Neuronal stem cell (in vitro differentiated cells): ENCODE measurements at places on chromosomes 12 and 14.
A peak's percentile ranks its signal among the peaks of the same experiment; 100 is the strongest.

DNA sequence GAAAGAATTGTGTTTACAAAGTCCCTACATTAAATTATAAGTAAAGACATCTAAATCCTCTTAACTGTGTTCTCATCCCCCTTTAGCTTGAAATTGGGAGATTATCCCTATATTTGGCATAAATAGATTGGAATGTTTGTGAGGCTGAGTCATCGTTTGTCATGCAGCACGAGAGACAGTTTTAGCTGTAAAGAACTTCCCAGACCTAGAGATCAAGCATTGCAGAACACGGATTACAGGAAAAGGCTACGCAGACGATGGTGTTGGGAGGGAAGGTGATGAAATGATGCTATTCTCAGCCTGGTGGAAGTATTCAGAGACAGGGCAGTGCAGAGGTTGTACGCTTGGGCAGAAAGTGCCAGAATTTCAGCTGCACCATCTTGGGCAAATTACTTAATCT is 93.8 kb downstream of the PTPRB start:
- no peak for DNase-seq

GRCh38 chr14:104925855-104926609 is 1.4 kb downstream of the PLD4 start:
- DNase-seq: no peak

DNA sequence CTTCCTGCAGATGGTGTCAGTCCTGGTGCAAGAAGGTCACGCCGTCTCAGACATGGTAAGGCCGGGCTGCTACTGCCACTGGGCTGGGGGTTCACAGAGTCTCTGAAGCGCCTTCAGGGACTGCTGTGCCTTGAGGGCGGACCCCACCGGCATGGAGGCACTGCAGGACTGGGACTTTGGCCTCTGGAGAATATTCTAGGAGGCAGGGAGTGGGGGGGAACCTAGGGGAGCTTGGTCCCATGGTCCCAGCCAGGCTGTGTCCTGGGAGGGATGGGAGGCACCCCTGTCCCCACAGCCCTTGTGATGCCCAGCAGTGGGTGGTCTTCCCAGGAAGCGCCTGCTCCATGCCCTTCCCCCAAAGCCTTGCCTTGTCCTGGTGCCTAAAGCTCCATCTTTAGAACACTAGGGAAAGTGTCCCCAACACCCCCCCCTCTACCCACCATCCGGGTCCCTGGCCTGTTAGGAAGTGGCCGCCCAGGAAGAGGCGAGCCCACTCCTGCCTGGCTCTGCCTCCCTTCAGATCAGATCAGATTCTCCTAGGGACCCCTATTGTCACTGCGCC is 1.5 kb downstream of the AMN start:
- no peak for DNase-seq

DNA sequence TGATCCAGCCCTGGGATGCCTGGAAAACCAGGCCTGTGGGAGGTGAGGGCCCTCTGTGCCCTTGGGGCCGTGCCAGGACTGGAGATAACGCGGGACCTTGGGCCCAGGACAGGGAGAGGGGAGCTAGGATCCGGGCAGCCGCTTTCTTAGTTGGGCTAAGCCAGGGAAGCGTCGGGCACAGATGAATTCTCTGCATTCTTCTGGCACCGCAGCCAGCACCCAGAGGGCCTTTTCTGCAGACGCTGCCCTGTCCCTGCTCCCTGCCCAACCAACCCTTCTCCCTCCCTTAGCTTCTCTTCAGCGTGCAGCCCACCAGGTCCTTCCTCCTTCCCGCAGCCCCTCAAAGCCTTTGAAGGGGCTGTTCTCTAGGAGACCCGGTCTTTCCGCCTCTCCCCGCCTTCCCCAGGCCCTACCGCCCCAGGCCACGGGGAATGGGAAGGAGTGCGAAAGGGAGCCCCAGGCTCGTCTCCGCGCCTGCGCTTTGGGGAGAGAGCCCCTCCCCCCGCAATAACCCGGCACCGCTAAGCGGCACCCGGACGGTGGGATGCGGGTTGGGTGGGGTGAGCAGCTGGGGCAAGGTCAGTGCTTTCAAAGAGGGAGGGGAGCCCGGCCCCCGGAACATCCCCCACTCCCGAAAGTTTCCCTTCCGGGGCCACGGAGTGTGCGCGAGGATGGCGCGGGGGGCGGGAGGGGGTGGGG is 663 bp downstream of the NCKAP5L start:
- peak; percentile 66 for DNase-seq

DNA sequence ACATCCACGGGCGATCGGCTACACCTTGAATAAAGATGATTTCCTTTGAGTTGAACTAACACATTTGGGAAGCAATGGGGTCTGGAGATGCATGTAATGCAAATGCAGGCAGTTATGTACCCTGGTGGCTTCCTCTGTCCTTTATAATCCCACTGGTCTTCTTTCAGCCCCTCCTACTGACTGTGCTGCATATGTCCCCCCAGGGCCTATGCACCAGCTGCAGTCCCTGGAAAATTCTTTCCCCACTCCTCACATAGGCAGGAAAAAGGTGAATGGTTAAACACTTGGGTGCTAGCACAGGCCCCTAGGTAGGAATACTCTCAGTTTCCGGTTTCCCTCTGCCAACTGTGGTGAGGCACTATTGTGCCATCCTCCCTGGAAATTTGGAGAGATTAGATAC is 294.8 kb upstream of the SOX5 start:
- no peak for DNase-seq

GRCh38 chr14:72682188-72682587 is 211.7 kb downstream of the DPF3 start:
- no peak for DNase-seq

DNA sequence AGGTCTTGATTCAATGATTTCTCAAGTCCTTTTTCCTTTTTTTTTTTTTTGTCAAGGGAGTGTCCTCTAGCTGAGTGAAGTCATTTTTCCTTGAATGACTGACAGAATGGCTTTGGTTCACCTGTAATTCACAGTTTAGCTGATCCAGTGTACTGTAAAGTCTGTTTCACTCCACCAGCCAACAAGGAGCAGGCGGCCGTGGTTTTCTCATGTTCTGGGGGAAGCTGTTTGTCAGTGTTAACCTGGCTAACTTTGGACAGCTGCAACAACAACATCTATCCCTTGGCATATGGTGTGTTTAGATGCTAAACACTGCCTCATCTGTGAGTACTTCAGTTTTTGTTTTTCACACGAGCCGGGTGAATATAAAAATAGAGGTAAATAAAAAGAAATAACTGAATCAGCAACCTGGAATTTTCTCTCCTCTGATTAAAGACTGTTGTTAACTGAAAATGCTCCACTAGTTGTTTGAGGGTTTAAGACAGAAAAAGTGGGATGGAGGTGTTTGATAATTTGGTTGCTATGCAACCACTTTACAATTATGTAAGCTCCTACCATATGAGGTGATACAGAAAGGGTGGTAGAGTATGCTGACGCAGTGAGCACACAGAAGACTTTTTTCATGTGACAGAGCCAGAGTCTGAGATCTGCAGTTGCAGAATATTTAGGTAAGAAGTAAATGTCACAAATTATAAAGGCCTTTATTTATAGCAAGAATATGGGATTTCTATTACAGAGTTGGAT is 50.3 kb upstream of the SLC2A13 start:
- DNase-seq: no peak

DNA sequence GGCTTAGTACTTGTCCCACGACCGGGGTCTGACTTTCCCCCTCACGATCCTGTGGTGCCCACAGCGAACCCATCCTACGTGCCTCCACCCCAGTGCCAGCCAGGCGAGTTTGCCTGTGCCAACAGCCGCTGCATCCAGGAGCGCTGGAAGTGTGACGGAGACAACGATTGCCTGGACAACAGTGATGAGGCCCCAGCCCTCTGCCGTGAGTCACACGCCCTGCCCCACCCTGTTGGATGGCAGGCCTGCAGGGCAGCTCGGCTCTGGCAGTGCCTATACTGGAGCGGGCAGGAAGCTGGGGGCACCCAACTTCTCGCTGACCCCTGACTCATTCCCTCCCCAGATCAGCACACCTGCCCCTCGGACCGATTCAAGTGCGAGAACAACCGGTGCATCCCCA is 18.3 kb upstream of the LRP1-AS start:
- no peak for DNase-seq

GRCh38 chr12:79455286-79455685 is 235.5 kb downstream of the PAWR start:
- no peak for DNase-seq

- no peak for DNase-seq
Measured at GRCh38 chr12:111937429-111937828, 75.5 kb downstream of the TMEM116 start.

GRCh38 chr12:109433618-109434017 is 43.5 kb downstream of the KCTD10 start:
- no peak for DNase-seq

- no peak for DNase-seq
Measured at GRCh38 chr14:50399251-50400032, 2.8 kb upstream of the CDKL1 start.

DNA sequence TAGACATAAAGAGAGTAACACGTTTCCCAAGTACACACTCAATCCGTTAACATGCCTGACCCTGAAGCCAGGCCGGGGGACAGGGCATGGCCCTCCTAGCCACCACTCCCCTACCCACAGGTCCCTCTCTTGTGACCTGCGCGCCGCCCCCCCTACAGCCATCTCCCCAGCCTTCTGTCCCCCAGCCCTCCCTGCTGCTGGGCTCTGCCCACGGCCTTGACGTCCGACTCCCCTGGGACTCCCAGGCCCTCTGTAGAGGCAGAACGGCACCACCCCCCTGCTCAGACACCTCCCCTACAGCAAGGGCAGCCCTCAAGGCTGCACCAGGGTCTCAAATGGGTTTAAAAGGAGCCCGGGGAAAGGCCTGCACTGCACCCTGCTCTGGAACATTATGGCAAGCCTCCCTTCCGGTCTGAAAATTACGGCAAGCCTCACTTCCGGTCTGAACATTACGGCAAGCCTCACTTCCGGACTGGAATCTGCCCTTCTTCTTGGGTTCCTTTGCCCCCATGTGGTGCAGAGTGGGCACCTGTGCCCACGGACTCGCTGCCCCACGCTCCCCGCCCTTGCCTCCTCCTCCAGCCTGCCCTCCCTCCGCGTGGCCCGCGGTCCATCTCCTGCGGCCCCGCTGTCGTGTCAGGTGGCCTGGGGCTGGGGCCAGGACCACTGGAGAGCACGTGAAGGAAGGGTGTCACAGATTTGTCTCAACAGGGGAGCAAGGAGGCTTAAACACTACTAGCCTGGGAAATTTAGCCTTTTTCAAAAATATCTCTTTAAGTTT is 77.6 kb downstream of the MOK start:
- no peak for DNase-seq

GRCh38 chr12:9328065-9328464 is 119.9 kb upstream of the PZP start:
- DNase-seq: no peak

- DNase-seq: no peak
Measured at GRCh38 chr12:77537663-77538062, 293.0 kb upstream of the NAV3 start.

DNA sequence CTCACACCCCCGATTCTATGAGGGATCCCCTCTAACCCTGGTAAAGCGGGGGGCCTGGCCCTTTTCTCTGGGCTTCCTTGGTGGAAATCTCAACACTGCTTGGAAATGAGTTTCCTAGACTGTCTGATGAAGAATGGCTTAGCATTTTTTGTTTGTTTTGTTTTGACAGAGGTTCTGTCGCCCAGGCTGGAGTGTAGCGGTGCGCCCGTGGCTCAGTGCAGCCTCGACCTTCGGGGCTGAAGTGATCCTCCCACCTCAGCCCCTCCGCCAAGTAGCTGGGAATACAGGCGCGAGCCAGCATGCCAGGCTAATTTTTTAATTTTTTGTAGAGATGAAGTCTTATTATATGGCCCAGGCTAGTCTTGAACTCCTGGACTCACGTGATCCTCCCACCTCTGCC is 30.3 kb downstream of the TC2N start:
- no peak for DNase-seq

GRCh38 chr12:53994264-53995001 is 5.5 kb upstream of the HOXC9 start:
- DNase-seq: no peak

DNA sequence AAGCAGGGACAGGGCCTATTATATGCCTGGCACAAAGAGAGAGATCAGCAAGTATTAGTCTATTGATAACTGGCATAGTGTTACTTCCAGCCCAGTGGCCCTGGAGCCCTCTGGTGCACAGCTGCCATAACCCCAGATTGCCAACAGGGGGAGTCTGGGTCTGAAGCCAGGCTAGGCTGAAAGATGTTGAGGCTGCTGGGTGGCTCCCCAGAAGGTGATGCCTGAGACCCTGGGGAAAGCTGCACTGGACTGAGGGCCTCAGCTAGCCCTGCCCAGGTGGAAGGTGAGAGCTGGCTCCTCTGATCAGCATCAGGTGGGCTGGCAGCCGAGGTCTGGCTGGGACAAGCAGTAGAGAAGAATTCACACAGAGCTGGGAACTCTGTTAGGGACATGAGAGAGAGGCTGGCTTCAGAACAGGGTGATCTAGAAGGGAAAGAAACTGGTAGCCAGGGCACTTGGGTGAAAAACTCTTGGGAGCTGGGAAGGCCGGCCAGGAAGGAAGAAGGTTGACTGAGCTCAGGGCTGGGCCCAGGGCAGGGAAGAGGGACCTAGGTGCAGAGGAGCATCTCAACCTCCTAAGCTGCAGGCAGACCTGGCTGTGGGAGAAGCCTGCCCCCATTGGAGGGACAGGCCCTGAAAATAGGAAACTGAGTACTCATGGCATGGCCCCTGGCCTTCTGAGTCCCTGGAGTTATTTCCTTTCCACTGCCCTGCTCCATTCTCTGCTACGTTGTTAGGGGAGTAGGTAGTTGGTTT is 3.9 kb downstream of the GZMH start:
- DNase-seq: no peak

DNA sequence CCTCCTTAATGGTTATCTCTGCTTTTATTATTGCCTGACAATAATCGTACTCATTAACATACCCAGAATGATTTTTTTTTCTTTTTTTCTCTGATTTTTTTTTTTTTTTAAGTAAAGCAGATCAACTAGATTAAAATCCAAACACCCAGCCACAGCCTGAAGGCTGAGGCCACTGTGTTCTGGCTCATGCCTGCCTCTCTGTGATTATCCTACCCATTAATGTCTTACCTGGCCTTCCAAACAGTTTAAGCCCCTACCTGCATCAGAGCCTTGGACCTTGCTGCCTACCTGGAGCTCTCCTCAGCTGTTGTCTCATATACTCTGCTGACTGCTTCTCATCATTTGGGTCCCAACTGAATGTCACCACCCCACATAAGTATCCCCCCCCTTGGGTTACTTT is 6.8 kb upstream of the TMED10 start:
- no peak for DNase-seq

DNA sequence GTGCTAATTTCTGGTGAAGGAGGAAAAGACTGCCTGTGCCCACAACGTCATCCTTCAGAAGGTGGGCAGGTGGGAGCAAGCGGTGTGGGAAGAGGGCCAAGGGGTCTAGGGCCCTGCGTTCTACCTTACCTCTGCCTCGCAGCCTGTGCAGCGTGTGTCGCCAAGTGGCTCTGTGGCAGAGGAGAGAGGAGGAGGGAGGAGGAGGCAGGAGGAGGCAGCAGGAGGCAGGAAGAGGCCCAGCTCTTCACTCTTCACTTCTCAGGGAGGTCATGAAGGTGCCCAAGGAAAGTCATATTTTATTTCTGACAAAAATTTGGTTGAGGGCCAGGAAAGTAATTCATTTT is 177.9 kb downstream of the MYRFL start:
- DNase-seq: no peak
